ENCODE measurements at places on chromosomes 5 and 9. TPM values are rescaled to one million over a fixed set of nuclear protein-coding genes. Genes with fewer than 3 reads are reported as not detected.

GRCh38 chr9:971901-972500, 4.5 kb upstream of the DMRT3 start:
- DNase-seq = no peak

GRCh38 chr5:127666043-127666716, 17.3 kb downstream of the CTXN3 start:
- no peak for DNase-seq

GRCh38 chr5:10319202-10319851, 11.6 kb upstream of the CMBL start:
- no peak for DNase-seq

GRCh38 chr5:150181027-150181426, 8.8 kb upstream of the SLC6A7 start:
- no peak for DNase-seq

- peak; percentile 9 for DNase-seq
These were observed 52.4 kb downstream of the FANCC start for GRCh38 chr9:95264954-95265615.

GRCh38 chr5:40402007-40402364, 277.7 kb upstream of the PTGER4 start:
- DNase-seq = peak; percentile 25

- DNase-seq = peak; percentile 40
These were observed 18.0 kb upstream of the GABBR2 start for GRCh38 chr9:98726735-98727134.

DNA sequence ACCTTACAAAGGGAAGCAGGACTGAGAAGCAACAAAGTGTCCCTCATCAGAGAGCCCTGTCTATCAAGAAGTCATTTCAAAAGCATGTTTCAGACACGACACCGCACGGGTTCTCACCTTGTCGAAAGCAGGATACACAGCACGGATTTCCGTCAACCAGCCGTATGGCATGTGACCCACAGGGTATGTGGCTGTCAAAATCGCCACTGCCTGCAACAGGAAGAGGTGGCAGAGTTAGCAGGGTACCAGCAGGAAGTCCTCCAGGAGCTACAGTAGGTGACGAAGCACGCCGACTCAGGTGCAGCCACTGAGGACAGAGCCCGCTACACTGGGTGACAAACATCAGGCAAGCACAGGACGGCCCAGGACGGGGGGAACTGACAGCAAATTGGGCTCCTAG, 81.2 kb downstream of the OTULIN start:
- peak; percentile 11 for DNase-seq

DNA sequence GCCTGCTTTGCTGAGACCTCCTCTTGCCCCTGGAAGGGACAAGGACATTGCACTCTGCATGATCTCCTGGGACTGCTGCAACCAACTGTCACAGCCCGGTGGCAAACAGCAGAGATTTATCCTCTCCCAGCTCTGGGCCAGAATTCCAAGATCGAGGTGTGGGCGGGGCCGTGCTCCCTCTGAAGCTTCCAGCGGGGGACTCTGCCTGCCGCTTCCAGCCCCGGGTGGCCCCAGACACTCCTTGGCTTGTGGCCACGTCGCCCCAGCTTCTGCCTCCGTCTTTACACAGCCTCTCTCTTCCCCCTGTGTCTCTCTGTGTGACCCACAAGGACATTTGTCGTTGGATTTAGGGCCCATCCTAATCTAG, 67.1 kb downstream of the COL5A1 start:
- DNase-seq = no peak

- DNase-seq = no peak
These were observed 24.2 kb downstream of the TRIO start for GRCh38 chr5:14167211-14167845.

DNA sequence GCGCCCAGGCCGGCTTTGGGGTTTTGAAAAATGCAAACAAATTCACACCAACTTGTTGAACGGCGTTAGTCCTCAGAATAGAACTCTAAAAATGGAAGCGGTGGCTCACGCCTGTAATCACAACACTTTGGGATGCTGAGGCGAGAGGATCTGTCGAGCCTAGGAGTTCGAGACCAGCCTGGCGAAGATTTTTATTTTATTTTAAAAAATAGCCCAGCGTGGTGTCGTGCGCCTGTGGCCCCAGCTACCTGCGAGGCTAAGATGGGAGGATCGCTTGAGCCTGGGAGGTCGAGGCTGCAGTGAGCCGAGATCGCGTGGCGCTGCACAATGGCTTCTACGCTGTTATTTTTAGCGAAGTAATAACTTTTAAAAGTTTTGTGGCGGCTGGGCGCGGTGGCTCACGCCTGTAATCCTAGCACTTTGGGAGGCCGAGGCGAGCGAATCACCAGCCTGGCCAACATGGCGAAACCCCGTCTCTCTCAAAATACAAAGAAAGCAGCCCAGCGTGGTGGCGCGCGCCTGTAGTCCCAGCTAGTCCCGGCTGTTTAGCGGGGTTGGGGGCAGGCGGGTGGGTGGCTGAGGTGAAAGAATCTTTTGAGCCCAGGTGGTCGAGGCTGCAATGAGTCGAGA, 694 bp upstream of the PLIN2 start:
- DNase-seq = peak; percentile 37

DNA sequence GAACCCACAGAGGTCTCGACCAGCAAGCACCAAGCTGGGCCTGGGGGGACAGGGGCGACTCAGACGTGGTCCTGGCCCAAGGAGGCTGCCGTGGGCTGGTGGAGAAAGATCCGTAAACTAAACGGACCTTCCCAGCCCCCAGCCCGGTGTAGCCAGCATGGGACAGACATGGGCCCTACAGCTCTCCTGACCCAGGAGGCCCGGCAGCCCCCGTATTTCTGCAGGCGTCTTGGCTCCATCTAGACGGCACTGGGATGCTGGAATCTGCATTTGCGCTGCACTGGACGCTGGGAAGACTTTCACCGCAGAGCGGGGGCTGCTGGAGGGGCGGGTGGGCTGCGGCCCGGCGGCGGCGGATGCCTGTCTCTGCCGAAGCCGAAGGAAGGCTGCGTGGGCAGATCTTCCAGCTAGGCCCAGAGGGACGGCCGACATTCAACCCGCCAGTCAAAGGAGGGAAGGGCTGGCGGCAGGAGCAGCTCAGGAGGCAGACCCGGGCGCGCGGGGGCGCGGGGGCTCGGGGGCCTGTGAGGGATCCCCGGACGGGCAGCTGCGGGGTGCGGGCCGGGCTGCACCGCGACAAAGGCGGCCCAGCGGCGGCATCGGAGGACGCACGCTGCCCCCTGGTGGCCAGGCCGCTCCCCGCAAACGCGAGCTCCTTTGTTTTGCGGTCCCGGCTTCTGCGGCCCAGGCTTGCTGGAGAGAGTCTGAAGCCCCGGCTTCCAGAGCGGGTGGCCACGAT, 266.2 kb downstream of the NSG2 start:
- DNase-seq = peak; percentile 25

DNA sequence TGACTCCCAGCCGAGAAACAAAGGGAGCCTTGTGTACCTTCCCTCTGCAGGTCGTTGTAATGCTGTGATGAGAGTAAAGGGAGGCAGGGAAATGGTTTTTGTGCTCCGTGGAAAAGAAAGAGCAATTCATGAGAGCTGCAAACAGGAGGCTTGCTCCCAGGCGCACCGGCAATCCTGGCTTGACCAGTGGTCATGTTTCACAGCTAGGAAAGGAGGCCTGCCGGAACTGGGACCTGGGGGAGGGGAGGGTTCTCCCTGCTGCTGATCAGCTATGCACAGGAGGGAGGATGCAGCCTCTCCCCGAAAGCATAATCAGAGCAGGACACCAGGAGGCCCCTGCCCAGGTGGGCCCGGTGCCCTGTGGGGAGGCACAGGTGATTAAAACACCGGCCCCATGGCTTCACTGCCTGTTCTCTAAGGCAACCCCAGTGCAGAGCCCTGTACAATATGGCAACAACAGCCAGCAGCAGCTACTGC, 131.3 kb downstream of the ZDHHC21 start:
- DNase-seq = no peak

GRCh38 chr9:18604767-18605730, 131.1 kb downstream of the ADAMTSL1 start:
- DNase-seq = no peak

GRCh38 chr5:122585371-122585770, 189.5 kb upstream of the SNX2 start:
- no peak for DNase-seq

DNA sequence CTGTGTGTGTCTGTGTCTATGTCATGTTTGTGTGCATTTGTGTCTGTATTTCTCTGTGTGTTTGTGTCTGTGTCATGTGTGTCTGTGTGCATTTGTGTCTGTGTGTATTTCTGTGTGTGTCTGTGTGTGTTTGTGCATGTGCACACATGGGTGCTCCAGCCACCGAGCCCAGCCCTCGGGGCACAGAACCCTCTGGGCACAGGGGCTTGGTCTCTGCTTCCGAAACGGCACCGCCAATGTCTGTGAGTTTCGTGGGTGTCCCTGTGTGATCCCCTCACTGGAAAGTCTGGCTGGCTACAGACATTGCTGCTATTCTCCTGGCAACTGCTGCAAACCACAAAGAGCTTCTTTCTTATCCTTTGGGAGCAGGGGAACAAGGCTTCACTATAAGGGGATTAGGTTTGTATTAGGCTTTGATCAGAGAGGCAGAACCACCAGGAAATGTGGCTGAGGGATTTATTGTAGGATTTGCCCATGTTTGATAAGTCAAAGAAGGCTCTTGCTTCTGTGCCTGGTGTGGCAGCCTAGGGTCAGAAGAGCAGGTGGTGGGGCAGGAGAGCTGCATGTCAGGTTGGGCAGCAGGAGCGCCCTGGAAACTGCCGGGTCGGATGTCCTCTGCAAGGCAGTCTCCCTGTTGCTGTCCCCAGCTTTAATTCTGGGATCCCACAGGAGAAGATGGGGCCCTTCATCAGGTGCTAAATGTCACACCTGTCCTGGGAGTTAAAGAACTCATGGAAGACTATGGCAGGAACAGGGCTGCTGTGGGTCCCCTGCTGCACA, 39.6 kb upstream of the FCN1 start:
- no peak for DNase-seq

- DNase-seq = no peak
These were observed 169.0 kb downstream of the DOCK2 start for GRCh38 chr5:169805937-169806700.

GRCh38 chr5:51468196-51468595, 84.9 kb downstream of the ISL1 start:
- no peak for DNase-seq

RASGRF2 gene
- total RNA-seq = 24.9 TPM

ASS1 gene
- total RNA-seq = not detected

NINJ1 gene
- 87.9 TPM for total RNA-seq

Data from CD4-positive, alpha-beta T cell (primary cell).